A673 (cell line): ENCODE measurements at places on chromosomes 4 and X.

DNA sequence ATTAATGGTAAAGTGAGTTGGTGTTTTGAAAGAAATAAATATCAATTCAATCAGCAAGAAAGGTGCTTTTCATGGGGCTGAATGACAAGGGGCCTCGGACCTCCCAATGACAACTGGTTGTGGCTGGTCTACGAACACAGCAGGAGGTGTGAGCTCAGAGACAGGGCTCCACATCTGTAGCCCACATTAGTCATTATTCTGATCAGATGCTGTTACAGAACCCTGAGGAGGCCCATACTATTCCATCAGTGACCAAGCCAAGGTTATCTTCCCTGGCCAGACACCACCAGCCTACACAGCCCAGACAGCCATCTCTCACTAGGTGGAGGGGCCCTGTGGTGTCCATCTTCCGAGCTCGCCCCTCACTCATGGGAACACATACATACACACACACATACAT lies 168.8 kb downstream of the SH3KBP1 start:
- DNase-seq = no peak

GRCh38 chr4:68433582-68433981 lies 13.7 kb upstream of the TMPRSS11E start:
- no peak for DNase-seq

GRCh38 chrX:94977986-94978385 lies 1304.0 kb downstream of the FAM133A start:
- no peak for DNase-seq

DNA sequence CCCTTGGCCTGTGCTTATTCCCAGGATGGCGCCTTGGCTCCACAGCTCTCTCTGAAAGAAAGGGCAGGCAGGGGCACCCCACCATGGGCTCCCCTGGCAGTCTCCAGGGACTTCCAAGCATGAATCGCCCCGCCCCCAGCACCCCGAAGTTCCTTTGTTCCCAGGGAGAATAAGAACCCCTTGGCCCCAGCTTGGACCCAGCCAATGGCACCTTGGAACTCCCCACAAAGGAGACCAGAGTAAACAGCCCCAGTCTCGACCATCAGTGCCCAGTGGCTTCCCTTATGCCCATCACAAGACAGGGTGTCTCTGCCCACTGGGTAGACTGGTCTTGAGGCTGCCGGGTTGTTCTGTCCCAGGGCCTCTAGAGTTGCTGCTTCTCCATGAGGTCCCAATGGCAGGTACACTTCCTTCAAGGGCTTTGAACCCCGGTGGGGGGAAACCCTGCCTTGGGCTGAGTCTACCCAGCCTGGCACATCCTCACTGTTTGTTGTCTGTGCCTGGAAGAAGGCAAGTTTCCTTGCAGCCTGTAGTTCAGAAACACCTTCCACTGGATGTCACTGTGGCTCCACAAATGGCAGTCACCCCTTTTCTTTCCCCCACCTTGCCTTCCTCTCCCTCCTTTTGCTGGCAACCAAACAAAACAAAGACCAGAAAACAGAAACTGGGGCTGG lies 30.8 kb downstream of the NBDY start:
- DNase-seq = no peak

GRCh38 chr4:108080747-108081146 lies 88.0 kb downstream of the LEF1 start:
- DNase-seq = no peak

DNA sequence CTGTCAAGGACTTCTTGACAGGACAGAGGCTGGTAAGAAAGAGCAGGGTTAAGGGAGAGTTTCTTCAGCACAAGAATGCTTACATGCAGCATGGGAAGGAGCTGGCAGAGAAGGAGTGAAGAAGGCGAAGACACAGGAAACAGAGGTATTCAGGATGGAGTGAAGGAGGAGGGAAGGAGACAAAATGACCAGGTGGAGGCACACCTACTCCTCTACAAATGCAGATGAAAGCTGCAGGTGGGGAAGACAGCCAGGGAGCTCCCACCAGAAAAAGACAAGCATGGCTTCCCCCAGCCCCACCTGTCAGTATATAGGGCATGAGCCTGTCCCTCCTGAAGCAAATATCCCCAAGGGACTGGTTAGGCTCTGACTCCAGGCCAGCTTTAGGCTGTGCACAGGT lies 29.6 kb upstream of the NKRF start:
- no peak for DNase-seq

DNA sequence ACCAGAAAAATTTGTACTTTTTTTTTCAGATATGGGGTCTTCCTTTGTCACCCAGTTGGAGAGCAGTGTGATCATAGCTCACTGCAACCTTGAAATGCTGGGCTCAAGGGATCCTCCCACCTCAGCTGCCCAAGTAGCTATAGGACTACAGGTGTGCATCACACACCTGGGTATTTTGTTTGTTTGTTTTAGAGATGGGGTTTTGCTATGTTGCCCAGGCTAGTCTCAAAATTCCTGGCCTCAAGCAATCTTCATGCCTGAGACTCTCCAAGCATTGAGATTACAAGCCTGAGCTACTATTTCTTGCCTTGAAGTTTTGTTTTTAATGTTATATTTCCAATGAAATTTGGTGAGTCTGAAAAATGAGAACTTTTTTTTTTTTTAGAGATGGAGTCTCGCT lies 847.8 kb downstream of the TRIML1 start:
- no peak for DNase-seq

DNA sequence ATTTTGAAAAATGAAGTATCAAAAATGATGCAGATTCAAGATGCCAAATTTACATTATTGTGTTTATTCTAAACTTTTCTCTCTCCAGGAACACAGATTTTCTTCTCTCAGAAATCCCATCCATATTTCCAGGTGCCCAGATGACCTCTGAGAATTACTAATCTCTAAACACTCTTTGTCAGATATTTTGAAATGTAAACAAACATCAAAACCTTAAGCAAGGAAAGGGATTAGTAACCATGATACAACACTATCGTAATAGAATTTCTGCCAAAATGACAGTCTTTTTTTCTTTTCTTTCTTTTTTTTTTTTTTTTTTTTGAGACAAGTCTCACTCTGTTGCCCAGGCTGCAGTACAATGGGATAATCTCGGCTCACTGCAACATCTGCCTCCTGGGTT lies 76.7 kb downstream of the PDS5A start:
- no peak for DNase-seq

- no peak for DNase-seq
Measured at GRCh38 chr4:42150653-42151567, 1.5 kb downstream of the BEND4 start.

GRCh38 chr4:158259955-158260575 lies 49.8 kb downstream of the TMEM144 start:
- DNase-seq = peak; percentile 71

- DNase-seq = no peak
Measured at GRCh38 chr4:151315212-151315886, 10.1 kb downstream of the SH3D19 start.

DNA sequence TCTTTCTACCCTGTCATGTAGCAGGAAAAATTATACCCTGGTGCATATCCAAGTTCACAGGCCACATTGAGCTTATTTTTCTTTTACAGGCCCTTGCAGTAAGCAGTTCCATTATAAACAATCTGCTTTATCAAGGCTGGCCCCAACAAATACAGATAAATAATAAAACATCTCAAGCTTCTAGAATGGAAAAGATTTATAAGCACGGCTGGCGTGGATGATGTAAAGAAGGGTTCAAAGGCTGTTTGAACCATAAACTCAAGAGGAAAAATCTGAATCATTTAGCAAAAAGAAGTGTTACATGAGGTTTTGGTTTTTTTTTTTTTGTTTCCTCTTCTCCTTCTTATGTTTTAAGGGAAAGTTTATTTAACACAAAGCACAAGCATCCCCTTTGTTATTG lies 109.7 kb downstream of the UNC5C start:
- DNase-seq = no peak

DNA sequence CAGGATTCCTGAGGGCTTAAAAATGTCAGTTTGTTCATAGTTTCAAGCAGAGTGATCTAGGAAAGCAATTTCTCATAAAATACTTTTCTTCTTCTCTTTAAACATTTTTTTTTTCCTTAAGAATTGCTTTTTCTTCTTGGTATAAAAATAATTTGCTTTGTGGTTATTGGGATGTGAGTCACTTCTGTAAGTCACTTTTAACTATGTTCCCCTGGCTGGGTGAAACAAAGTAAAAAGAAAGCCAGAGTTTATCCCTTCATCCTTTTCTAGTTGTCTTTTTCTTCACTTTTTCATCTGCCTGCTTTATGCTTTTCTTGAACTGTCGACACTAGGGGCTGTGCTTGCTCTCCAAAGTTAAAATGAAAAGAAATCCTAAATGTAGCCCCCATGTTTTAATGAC lies 33.5 kb downstream of the ARSJ start:
- no peak for DNase-seq

- DNase-seq = no peak
Measured at GRCh38 chr4:123598331-123598730, 201.7 kb downstream of the SPRY1 start.
